ENCODE measurements at places on chromosomes 16 and 17.
A peak's percentile ranks its signal among the peaks of the same experiment; 100 is the strongest.

DNA sequence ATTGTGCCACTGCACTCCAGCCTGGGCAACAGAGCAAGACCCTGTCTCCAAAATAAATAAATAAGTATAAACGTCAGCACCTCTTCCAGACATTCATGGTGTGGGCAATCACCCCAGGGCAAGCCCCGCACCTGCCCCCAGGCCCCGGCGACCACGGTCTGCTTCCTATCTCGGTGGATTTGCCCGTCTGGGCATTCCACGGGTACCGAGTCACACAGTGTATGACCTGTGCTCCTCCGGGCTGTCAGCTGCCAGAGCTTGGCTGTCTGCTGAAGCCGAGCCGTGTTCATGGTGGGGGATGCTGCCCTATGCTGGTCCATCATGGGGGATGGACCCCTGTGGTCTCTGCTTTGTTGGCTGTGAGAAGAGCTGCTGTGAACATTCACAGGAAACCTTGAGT is 15.4 kb downstream of the CYBC1 start:
- no peak for DNase-seq

DNA sequence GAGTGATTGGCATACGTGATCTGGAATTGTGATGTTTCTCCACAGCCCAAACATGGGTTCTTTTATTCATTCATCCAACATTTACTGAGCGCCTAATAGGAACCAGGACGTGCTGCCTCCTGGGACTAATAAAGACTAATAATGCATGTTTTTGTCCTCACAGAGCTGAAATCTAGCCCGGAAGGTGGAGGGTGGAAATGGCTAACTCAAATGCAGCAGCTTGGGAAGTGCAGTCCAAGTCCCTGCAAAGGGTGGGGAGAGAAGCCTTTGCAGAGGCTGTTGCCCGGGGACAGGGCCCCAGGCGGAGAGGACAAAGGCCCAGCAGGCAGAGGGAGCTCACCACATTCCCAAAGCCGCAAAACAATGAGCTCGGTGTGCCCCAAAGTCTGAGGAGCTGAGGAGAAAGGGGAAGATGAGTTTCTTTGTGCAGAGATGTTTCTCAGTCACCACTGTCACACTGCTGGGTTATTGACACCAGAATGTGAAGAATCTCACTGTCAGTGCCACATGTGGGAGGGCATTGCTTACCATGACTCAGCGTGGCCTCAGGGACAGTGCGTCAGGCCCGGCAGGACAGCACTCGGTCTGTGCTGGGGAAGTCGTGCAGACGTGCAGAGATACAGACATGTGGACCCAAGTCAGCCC is 118.2 kb upstream of the CHMP6 start:
- DNase-seq: no peak

- no peak for DNase-seq
These were observed 95.6 kb upstream of the HLF start for GRCh38 chr17:55168958-55169687.

DNA sequence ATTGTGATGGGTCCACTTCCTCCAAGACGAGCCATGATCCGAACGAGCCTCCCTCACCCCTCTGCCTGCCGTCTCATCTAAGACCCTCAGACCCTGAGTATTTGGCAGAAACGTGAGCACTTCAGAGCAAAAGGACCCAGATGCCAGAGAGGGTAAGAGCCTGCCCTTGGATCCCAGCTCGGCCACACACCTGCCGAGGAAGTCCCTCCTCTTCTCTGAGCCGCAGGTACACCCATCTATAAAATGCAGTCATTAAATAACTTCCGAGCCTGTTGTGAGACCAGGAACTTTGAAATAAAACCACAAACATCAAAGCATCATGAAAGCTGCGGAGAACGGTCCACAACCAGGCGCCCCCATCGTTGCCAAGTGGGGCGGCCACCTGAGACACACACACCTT is 64.8 kb upstream of the DOC2B start:
- no peak for DNase-seq

- DNase-seq: peak; percentile 5
These were observed 38.1 kb downstream of the MRPS23 start for GRCh38 chr17:57811638-57812280.

DNA sequence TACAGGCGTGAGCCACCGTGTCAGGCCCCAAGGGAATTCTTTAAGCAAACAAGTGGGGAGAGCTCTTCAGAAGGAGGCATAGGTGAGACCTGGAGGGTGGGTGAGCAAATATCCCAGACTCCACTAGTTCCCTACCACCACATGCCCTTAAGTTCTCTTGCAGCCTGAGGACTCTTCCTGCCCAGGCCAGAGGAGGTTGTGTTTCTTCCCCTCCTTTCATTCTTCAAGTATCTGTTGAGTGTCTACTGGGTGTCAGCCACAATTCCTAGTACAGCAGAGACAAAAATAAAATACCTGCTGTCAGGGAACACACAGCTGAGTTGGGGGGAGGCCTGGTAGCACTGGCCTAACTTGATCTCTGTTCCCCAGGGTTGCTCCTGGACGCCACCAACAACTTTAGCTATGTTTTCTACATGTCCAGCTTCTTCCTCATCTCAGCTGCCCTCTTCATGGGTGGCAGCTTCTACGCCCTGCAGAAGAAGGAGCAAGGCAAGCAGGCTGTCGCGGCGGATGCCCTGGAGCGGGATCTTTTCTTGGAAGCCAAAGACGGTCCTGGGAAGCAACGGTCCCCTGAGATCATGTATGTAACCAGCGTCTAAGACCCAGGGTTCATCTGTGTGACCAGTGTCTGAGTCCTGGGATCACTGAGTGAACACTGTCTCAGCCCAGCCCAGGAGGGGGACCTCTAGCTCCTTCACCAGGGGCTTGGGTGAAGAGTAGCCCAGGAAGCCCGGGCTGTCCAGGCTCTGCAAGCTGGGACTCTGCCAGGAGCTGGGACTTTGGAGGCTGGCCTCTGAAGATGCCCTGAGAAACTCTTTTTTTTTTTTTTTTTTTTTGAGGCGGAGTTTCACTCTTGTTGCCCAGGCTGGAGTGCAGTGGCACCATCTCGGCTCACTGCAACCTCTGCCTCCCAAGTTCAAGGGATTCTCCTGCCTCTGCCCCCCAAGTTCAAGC is 5.9 kb upstream of the ARMC7 start:
- DNase-seq: no peak

DNA sequence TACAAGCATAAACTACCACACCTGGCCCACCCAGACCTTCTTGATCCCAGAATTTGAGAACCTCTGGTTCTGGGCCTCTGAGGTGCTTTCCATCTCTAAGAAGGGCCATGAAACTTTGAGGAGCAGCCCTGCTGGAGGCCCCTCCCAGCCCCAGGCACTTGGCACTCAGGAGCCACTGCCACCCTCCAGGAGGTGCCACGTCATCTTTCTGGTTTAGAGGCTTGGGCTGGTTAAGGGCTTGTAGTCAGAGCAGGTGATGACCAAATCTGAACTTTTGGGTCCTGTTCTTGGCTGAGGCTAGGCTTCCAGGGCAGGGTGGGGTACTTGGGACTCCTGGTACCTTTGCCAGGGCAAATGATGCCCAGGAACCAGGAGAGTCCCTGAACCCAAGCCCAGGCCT is 13.8 kb upstream of the DLX4 start:
- no peak for DNase-seq

- DNase-seq: no peak
These were observed 123.9 kb upstream of the CIBAR2 start for GRCh38 chr16:85235991-85236817.

GRCh38 chr16:9978160-9978725 is 204.0 kb downstream of the GRIN2A start:
- DNase-seq: no peak

- no peak for DNase-seq
These were observed 4.6 kb downstream of the CNTD1 start for GRCh38 chr17:42803074-42803883.

- DNase-seq: no peak
These were observed 664 bp downstream of the HBQ1 start for GRCh38 chr16:180681-181564.
